ENCODE measurements at places on chromosomes 4 and X. TPM values are rescaled to one million over a fixed set of nuclear protein-coding genes. Genes with fewer than 3 reads are reported as not detected.
A peak's percentile ranks its signal among the peaks of the same experiment; 100 is the strongest.

Gene FGF5
- total RNA-seq = 0.07 TPM

Gene PNMA6F
- total RNA-seq = not detected

GRCh38 chrX:24676403-24677024 lies 17.2 kb upstream of the POLA1 start:
- DNase-seq = peak; percentile 37

- no peak for DNase-seq
Measured at GRCh38 chr4:97496298-97496873, 646.9 kb downstream of the STPG2 start.

Gene RHOXF2B
- not detected for total RNA-seq

- no peak for DNase-seq
Measured at GRCh38 chr4:3252480-3252828, 3.5 kb downstream of the MSANTD1 start.

GRCh38 chr4:145679991-145680455 lies at the start of gene C4orf51:
Gene C4orf51 (plus strand): TSS chr4:145680146. CDS start chr4:145680204, 58 bp downstream.
- DNase-seq = no peak

Gene UGT2A1
- not detected for total RNA-seq

Gene OTUD6A
- not detected for total RNA-seq

- DNase-seq = no peak
Measured at GRCh38 chrX:127030016-127030748, 210.7 kb downstream of the PRR32 start.

DNA sequence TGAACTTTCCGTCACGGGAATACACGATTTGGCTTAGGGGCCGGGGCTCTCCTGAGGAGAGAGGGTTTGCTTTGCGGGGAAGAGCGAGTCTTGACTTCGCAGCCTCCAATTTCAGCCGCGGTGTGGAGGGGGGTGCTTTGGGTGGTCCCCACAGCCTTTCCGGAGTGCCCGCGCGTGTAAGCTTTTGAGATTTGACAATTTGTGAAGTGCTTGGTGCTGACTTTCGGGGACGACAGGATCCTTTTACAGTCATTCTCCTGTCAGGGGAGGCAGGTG lies 355 bp downstream of the SCML1 start:
- no peak for DNase-seq

- DNase-seq = no peak
Measured at GRCh38 chr4:110130576-110131358, 67.6 kb downstream of the ELOVL6 start.

DNA sequence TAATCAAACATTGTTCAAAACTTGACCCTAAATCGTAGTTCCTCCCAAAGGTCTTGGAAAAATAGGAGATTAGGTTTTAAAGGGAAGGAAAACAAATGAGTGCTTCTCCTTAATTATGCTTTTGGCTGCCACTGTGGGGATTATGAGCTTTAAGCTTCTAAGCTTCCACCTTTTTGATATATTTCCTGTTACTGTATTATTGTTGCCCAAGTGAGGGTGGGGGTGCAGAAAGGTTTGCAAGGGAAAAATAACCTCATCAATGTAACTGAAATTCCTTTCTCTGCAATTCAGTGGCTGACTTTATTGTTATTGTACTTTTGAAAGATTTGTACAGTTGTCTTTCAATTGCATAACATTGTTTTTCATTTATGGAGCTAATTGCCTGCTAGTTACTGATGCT lies 285.1 kb downstream of the FRMPD4 start:
- no peak for DNase-seq

- DNase-seq = no peak
Measured at GRCh38 chr4:113834298-113834697, 72.8 kb upstream of the CAMK2D start.

GRCh38 chrX:48107717-48108116 lies 22.7 kb upstream of the SPACA5B start:
- DNase-seq = peak; percentile 4

Gene TXK
- 0.11 TPM for total RNA-seq

- no peak for DNase-seq
Measured at GRCh38 chr4:176540814-176541213, 221.0 kb downstream of the SPCS3 start.

- no peak for DNase-seq
Measured at GRCh38 chrX:14064626-14065432, 35.1 kb upstream of the GEMIN8 start.

Gene MAGEA2B
- not detected for total RNA-seq

Gene GLUD2
- total RNA-seq = 0.24 TPM

DNA sequence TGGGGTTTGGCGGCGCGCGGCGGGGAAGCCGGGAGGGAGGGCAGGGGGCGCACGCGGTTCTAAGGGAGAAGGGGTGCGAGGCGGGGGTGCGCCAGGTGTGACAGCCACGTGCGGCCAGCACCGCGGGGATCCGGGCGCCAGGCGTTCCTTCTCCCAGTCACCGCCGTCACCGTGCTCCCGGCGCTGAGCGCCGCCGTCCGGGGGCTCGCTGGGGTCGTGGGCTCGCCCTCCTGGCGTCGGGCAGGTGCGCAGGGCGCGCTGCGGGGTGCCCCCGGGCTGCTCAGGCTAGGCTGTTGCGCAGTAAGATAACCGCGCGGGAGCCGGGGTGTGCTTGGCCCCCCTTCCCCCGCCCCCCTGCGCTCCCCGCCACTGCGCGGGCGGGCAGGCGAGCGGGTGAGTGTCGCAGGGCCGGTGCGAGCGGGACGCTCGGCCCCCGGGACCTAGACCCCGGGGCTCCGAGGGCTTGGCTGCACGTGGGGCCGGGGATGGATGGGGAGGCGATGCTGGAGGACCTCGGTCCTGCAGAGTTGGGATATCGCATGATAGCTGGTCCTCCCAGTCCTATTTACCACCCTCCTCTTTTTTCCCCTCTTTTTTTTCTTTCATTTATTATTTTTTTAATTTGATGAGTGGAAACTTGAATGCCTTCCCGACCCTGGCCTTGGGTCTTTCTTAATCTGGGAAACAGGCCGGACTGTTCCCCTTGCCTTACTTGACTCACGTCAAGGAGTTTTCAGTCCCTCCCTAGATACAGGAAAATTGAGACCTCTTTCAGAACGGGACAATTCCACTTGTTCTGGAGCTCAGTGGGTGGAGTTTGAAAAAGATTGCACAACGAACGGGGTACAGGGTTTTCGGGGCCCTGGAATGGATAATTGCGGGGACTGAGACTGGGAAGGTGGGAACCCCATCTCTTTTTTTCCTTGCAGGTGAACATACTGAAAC lies 797 bp downstream of the TXLNG start:
- peak; percentile 40 for DNase-seq

DNA sequence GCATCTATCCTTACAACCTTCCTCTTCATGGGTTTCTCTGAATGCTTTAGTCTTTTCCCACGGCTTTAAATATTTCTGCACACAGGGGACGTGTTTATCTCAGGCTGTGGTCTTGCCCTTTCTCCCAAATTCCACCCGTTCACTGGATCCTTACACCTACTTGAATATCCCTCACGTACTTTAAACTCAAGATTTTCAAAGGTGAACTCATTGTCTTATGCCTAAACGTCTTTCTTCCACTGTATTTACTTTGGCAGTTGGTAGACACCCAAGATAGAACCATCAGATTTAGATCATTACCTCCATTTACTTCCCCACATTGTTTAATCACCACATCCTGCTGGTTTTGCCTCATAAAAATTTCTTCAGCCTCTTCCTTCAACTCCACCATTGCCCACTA lies 269.2 kb downstream of the CBLL2 start:
- no peak for DNase-seq

- DNase-seq = no peak
Measured at GRCh38 chr4:16692961-16693506, 205.4 kb downstream of the LDB2 start.

- no peak for DNase-seq
Measured at GRCh38 chrX:53511322-53511721, 77.2 kb upstream of the HSD17B10 start.

GRCh38 chr4:95510145-95510544 lies 38.6 kb downstream of the UNC5C start:
- peak; percentile 14 for DNase-seq

Gene BTK
- total RNA-seq = 140 TPM

- no peak for DNase-seq
Measured at GRCh38 chr4:38106311-38106710, 146.1 kb downstream of the PTTG2 start.

GRCh38 chrX:136635235-136635634 lies 12.7 kb upstream of the CD40LG start:
- no peak for DNase-seq

Gene NAAA
- total RNA-seq = 15.3 TPM

Gene PPP4R3C
- total RNA-seq = not detected

DNA sequence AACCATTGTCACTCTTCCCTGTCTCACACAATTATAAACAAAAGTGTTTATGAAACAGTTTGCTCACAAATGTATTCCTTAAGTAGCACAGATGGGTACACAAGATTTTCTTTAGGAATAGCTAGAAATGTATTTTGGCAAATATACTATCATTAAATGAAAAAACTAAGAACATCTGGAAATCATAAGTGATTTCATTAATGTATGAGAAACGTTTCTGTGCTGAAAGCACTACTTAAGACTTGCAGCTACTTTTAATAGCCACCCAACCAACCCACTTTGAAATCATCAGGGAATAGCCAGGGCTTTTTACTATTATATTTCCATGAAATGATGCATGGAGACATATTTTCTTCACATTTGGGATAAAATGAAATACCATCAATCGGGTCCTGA lies 62.3 kb upstream of the NAP1L5 start:
- no peak for DNase-seq

Gene ETDB
- not detected for total RNA-seq

Gene GATA1
- not detected for total RNA-seq

- peak; percentile 61 for DNase-seq
Measured at GRCh38 chr4:683982-684622, 4.8 kb downstream of the SLC49A3 start.

DNA sequence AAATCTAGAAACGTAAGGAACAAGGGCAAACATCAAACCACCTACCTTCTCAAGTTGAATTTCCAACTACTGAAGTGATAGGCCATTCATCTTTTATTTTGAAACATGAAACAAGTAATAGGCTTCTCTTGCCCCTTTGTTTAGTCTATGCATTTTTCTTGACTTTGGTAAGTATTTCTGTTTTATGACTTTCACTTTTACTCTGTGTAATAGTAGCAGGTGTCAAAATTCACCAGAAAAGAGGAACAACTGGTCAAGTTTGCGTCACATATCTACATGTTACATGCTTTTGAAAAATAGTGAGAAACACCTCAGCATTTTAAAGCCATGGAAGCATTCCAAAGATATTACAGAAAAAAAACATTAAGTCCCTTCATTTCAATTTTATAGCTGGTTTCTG lies 157.1 kb upstream of the FTHL17 start:
- DNase-seq = peak; percentile 75

- no peak for DNase-seq
Measured at GRCh38 chr4:68110441-68110840, 19.2 kb downstream of the TMPRSS11F start.

Gene SPINK2
- 5.2 TPM for total RNA-seq

DNA sequence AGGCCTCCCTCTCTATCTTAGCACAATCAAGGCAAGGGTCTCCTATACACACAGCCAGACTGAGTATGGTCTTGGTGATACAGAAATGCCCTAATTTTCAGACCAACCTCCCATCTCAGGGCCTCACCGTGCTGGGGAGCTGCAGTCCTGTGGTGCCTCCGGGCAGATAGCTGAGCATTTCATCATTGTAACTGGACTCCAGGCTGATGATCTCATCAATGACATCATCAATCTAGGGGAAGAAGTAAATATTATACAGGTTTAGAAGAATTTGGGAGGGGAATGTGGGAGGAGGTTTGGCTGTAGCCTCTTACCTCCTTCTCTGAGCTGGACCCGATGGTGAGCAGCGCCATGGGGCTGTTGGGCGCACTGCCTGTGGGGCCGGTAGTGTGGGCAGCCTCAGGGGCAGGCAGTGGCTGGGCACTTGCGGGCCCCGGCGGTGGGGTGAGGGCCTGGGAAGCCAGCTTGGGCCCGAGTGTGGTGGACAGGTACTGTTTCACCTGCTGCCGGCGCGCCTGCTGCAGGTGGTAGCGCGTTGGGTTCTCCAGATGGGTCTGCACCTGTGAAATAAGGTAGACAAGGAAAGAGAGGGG lies 5.2 kb downstream of the TFE3 start:
- no peak for DNase-seq

Gene CENPI
- total RNA-seq = 47.4 TPM

DNA sequence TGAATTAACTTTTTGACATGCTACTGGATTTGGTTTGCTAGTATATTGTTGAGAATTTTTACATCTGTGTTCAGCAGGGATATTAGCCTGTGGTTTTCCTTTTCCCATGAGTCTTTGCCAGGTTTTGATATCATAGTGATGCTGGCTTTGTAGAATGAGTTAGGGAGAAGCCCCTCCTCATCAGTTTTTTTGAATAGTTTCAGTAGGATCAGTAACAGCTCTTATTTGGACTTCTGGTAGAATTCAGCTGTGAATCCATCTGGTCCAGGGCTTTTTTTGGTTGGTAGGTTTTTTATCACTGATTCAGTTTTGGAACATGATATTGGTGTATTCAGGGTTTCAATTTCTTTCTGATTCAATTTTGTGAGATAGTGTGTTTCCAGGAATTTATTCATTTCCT lies 790.4 kb upstream of the GRID2 start:
- DNase-seq = no peak

Gene CENPVL3
- total RNA-seq = not detected

Gene PRDM8
- not detected for total RNA-seq

Gene GLRA3
- 1.1 TPM for total RNA-seq

DNA sequence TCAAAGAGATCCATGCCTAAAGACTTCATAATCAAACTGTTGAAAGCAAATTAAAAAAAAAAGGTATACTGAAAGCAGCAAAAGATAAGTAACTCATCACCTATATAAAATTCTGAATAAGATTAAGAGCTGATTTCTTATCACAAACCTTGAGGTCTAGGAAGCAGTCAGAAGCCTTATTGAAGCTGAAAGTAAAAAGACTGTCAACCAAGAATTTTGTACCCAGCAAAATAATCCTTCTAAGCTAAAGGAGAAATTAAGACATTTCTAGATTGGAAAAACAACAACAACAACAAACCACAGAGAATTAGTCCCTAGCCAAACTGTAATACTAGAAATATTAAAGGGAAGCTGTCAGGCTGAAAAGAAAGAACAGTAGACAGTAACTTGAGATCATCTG lies 622.9 kb downstream of the PCDH7 start:
- no peak for DNase-seq

Gene WDR19
- total RNA-seq = 47.5 TPM

Gene ATXN3L
- total RNA-seq = not detected

Gene CC2D2A
- not detected for total RNA-seq

Gene POF1B
- total RNA-seq = 6.2 TPM

Gene OPN1MW2
- total RNA-seq = not detected

DNA sequence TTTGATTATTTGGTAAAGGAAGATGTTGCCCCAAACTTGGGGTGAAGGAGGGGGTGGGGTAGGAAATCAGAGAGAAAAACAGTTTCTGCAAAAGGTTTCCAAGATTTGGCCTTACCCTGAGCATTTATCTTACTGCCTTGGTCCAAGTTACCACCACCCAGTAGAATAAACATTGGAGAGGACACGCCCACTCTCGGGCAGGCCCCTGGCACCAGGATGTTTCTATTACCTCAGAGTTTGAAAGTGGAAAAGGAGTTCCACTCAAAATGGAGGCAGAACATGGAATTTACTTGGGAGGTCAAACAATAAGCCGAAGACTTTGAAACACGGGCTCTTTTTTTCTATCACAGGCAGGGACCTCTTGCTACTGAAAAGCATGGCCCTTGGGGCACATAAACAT lies 113.7 kb downstream of the CHRNA9 start:
- DNase-seq = no peak
